NCI-H187 (cell line): ENCODE measurements at places on chromosomes 2 and 18.

DNA sequence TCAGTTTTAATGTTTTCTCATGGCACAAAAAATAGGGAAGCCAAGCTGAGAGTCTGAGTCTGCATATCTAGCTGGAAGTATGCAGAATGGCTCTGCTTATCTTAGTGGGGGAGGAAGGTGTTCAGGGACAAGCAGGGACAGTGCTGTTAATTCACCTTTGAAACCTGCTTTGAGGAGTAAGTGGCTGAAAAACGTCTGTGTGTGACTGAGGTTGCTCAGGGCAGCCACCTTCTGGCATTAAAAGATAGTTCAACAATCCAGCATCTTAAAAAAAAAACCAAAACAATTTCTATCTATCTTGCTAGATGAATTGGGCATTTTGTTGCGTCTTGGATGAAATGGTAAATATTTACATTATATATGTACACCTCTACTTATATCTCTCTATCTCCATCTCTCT is 2.0 kb upstream of the TRPM8 start:
- no peak for DNase-seq

DNA sequence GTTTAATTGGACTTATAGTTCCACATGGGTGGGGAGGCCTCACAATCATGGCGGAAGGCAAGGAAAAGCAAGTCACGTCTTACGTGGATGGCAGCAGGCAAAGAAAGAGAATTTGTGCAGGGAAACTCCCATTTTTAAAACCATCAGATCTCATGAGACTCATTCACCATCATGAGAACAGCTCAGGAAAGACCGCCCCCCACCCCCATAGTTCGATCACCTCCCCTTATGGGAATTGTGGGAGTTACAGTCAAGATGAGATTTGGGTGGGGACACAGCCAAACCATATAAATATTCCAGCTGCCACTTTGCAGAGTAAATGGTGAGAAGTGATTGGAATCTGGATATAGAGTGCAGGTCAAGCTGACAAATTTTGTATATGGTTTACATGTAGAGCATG is 187.4 kb downstream of the ARL4C start:
- DNase-seq = no peak

- DNase-seq = no peak
Observed at GRCh38 chr2:66521291-66521922, 86.5 kb downstream of the MEIS1 start.

DNA sequence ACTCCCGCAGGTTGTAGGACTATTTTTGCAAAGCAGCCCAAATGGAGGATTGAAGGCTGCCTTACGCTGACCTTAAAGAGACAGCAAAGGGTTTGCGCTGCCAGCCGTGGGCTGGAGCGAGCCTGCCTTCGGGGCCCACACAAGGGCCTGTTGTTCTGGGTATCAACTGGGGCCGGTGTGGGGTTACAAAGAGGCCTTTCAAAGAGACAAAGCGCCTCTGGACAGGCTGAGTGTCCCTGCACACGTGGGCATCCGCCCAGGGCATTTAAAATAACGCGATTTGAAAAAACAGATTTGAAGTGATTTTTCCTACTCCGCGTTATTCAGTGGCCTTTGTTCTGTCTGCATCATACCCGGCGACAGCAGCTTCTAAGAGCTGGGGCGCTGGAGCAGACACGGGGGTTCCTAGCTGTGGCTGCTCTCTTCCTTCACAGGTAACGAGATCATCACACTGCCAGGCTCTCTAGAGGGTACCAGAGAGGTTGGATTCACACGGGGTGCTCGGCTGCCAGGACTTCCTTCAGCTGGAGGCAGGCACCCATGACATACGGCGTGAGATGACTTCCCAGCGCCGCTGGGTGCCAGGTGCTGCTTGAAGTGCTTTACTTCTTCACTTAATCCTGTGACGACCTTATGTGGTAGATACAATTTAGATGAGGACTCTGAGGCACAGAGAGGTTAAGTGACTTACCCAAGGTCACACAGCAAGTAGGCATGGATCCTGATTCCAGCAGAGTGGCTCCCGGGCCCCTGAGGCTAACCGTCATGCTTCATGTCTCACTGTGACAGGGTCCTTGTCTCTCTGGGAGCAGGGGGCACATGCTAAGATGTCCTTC is 32.2 kb downstream of the MAL start:
- no peak for DNase-seq

DNA sequence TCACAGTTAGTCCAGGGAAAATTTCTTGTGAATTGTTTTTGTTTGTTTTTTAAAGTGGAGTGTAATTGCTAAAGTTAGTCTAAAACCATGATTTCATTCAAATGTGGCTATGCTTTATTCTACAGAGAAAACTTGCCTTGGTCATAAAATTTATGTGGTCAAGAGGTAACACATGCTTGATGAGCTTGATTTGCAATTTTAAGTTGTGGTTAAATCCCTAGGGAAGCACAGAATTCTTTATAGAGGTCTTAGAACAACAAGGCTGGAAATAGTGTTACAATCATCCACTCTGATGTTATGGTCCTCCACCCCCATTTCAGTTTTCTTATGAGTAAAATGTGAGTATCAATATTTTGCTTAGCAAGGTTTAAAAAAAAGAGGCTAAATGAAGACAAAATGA is 359.6 kb downstream of the NRXN1 start:
- no peak for DNase-seq

GRCh38 chr2:174328114-174328960 is 6.4 kb upstream of the SP9 start:
- no peak for DNase-seq

- DNase-seq = peak; percentile 34
Observed at GRCh38 chr2:14288016-14288415, 344.5 kb upstream of the LRATD1 start.

GRCh38 chr2:8611700-8612099 is 70.2 kb upstream of the ID2 start:
- DNase-seq = no peak

DNA sequence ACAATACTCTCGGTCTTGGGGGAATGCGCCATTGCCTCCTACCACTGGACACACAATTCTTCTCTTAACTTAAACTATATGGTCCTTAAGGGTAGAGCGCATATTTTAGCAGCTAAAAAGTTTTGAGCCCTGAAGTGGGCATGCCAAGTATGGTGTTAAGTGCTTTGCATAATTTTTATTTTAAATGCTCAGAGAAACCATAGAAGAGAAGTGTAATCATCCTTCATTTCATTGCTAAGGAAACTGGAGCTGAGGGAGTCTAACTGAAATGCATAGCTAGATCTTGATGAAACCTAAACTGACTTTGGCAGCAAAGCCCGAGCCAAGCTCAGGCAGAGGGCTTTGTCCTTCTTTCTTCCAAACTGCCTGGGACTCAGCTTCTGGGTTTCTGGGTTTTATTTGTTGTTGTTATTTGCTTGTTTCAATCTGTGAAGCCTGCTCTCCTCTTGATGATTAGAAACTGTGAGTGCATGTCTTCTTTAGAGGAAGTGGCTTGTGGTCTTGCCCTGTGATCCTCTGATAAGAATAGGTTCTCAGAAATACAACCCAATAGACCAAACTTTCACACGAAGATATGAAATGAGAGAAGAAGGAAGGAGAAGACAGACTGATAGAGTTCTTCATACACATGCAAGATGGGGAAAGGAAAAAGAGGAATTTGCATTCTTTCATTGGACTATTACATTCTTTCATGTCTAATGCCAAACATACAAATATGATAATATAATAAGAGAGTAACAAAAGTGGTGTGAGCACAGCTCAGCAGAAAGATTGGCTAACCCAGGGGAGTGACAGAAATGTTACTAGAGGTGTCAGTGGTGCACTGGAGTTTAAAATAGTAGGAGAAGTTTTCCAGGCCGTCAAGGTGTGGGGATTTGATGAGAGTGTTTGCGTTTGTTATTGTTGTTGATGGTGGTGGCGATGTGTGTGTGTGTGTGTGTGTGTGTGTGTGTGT is 7.5 kb upstream of the RNF144A start:
- no peak for DNase-seq

- DNase-seq = no peak
Observed at GRCh38 chr2:172387361-172387760, 40.0 kb upstream of the ITGA6 start.

GRCh38 chr2:170310876-170311502 is 133.0 kb downstream of the MYO3B start:
- DNase-seq = no peak

DNA sequence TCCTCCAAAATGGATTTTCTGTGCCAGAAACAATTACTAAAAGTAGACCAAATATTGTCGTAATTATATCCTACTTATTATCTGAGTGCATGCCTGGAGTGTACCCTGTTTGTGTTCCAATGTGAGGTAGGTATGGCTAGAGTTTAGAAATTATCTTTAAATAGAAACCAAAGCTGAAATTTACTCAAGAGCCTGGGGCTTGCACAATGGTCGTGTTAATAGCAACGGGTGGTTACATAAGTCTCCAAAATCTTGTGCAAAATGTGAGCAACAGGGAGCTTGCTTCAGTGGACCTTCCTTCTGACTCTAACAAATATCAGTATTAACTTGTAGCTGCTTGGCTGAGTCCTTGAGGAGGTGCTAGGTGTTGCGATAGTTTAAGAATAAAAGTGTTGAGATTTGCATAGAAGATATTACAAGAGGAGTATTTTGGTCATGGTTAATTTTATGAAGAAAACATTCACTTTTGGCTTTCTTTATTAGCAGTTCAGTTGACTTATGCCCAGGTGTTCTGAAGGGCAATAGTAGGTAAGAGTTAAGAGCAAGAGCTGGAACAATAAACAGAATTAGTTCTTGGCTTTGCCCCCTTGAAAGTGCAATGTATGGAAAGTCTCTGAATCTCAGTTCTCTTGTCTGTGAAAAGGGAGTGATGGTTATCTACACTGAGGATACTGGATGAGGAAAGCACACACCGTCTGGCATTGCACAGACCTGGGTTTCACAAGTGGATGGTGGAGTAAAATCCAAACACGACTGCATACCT is 4.6 kb downstream of the CXCR4 start:
- DNase-seq = no peak

- no peak for DNase-seq
Observed at GRCh38 chr2:211128287-211128686, 571.9 kb downstream of the CPS1 start.

- DNase-seq = peak; percentile 19
Observed at GRCh38 chr2:54524226-54524991, 68.3 kb downstream of the SPTBN1 start.

DNA sequence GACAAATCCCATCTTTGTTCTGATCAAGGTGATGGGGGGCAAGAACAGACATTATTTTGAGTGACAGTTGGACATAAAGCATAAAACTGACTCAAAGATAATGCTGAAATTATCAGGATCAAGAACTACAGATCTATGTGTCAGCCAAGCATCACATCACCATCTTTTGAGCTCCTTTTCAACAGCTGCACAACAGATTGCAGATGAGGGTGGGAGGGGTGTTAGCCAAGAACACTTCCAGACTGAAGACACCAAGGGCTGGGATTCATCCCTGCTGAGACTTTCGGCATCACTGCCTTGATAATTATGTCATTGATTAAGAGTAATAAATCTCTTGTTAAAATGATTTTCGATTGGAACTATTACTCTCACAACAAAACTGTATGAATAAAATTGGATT is 191.5 kb upstream of the NETO1 start:
- no peak for DNase-seq

- DNase-seq = no peak
Observed at GRCh38 chr2:122868646-122869275, 1113.3 kb downstream of the TSN start.

DNA sequence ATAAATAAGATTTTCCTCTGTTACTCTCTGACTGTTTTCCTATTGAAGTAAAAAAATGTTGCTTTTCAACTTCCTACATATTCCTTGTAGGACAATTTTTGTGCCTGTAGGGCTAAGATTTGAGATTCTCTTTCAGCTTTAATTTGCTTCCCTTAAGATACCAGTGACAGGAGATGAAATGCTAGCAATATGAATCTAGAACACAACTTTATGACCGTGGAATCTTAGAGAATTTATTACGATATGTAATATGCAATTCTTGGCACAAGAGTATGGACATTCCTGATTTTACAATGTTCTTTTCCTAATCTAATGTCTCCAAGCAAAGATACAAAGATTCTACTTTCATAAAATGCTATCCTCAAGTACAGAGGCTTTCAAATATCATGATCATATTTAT is 180.9 kb downstream of the KCNE4 start:
- DNase-seq = no peak

GRCh38 chr2:232876161-232876977 is 6.3 kb downstream of the SNORC start:
- no peak for DNase-seq

GRCh38 chr2:202577250-202578183 is 57.3 kb upstream of the FAM117B start:
- DNase-seq = no peak

DNA sequence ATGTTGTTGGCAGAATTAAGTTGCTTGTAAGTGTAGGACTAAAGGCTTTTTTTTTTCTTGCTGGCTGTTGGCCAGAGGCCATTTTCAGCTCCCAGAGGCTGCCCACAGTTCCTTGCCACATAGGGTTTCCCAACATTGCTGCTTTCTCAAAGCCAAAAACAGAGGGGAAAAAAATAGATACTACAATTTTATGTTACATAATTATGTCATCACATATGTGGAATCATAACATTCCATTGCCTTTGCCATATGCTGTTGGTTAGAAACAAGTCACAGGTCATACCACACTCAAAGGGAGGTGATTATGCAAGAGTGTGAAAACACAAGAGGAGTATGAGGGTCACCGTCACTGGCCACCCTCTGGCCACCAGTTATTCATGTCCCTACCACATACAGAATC is 154.5 kb downstream of the RTN4 start:
- DNase-seq = no peak

GRCh38 chr2:240567872-240568677 is at the start of gene RNPEPL1:
RNPEPL1 (plus strand) TSS chr2:240568484; CDS start chr2:240568587, 103 bp downstream.
- DNase-seq = peak; percentile 1

- DNase-seq = no peak
Observed at GRCh38 chr2:878245-878930, 72.3 kb upstream of the SNTG2 start.

- DNase-seq = no peak
Observed at GRCh38 chr2:211901226-211901846, 637.3 kb downstream of the ERBB4 start.
